Fibroblast of lung (primary cell): ENCODE measurements at places on chromosomes 16 and 17.

GRCh38 chr17:77118251-77118928 lies 22.4 kb upstream of the SEC14L1 start:
- H3K36me3 ChIP-seq = no peaks in the 10 kb centered on the region
- no peaks in the 10 kb centered on the region for H3K27me3 ChIP-seq
- no peak overlapping the region for H3K27ac ChIP-seq
- no peak overlapping the region for H3K4me3 ChIP-seq

- DNase-seq = peak; percentile 79
- peak within 1 kb of the TSS; percentile 79 for H3K27ac ChIP-seq
- H3K36me3 ChIP-seq = peaks cover 7% of the 10 kb centered on the region
- H3K4me1 ChIP-seq = peaks cover 21% of the 10 kb centered on the region
Observed at GRCh38 chr17:40443196-40443987, at the start of gene IGFBP4. Gene IGFBP4 (plus strand): TSS chr17:40443450. CDS start chr17:40443736, 286 bp downstream.

GRCh38 chr17:51115179-51115578 lies 5.5 kb downstream of the SPAG9 start:
- H3K36me3 ChIP-seq = no peaks in the 10 kb centered on the region
- no peak overlapping the region for H3K4me3 ChIP-seq
- peaks cover 5% of the 10 kb centered on the region for H3K4me1 ChIP-seq
- H3K27me3 ChIP-seq = no peaks in the 10 kb centered on the region
- no peak overlapping the region for H3K27ac ChIP-seq
- no peak for DNase-seq

DNA sequence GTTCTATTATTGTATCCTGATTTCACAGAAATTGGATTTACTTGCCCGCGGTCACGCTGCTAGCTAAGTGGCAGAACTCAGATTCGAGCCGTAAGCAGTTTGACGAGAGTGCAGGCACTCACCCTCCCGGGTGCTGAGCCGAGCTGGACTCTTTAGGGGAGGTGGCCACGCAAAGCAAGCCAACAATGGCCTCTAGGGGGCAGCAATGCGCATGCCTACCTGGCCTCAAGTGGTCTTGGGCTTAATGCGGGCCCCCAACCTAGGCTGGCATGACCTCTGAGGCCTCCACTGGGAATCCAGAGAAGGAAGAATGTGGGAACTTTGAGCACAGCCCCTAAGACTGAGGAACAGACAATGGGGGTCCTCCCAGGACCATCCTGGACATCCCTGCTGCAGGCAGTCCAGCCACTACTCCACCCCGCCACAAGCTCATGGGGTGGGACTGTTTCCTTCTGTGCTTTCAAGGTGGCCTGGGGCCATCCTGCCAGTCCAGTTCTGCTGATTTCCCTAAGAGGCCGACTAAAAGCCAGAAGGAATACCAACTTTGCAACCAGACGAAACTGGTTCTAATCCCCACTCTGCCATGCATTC lies 276.5 kb downstream of the XYLT1 start:
- no peaks in the 10 kb centered on the region for H3K27me3 ChIP-seq
- no peaks in the 10 kb centered on the region for H3K4me1 ChIP-seq
- no peak overlapping the region for H3K27ac ChIP-seq
- H3K4me3 ChIP-seq = no peak overlapping the region
- H3K36me3 ChIP-seq = peaks cover 6% of the 10 kb centered on the region

DNA sequence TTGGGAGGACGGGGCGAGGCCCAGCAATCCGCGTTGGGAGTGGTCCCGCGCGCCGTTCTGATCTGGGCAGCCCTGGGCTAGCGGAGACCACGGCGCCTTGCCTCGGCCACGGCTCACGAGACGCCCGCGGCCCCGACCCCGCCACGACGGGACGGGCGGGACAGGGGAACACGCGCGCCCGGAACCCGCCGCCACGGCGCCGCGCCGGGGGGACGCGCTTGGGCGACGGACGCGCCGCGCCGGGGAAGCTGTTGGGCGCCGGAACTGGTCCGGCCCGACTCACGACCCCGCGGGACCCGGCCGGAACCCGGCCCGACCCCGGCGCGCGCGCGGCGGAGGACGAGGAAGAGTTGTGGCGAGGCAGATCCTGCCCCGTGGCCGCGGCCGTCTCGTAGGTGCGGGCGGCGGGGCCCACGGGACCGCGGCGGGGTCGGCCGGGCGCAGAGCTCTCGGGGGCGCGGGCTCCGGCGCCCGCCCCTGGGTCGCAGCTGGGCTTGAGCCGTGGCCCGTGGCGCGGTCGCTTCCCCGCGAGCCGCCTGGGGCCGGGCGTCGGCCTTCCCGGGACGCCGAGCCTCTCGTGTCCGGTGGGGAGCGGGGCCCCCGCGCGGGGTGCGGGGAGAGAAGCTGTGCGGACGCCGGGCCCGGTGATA lies at the start of gene ACSF3:
Gene ACSF3, plus strand, starts transcription at position 251 of the 650 bp plus-strand sequence. CDS start 6,830 bp downstream, outside the sequence.
- no peaks in the 10 kb centered on the region for H3K36me3 ChIP-seq
- DNase-seq = peak; percentile 56
- H3K4me1 ChIP-seq = peaks cover 5% of the 10 kb centered on the region

- H3K27me3 ChIP-seq = no peaks in the 10 kb centered on the region
- H3K4me3 ChIP-seq = no peak overlapping the region
- no peak overlapping the region for H3K27ac ChIP-seq
- DNase-seq = peak; percentile 58
- no peaks in the 10 kb centered on the region for H3K4me1 ChIP-seq
- H3K36me3 ChIP-seq = no peaks in the 10 kb centered on the region
Observed at GRCh38 chr17:19487024-19487600, 46.5 kb upstream of the SLC47A1 start.

DNA sequence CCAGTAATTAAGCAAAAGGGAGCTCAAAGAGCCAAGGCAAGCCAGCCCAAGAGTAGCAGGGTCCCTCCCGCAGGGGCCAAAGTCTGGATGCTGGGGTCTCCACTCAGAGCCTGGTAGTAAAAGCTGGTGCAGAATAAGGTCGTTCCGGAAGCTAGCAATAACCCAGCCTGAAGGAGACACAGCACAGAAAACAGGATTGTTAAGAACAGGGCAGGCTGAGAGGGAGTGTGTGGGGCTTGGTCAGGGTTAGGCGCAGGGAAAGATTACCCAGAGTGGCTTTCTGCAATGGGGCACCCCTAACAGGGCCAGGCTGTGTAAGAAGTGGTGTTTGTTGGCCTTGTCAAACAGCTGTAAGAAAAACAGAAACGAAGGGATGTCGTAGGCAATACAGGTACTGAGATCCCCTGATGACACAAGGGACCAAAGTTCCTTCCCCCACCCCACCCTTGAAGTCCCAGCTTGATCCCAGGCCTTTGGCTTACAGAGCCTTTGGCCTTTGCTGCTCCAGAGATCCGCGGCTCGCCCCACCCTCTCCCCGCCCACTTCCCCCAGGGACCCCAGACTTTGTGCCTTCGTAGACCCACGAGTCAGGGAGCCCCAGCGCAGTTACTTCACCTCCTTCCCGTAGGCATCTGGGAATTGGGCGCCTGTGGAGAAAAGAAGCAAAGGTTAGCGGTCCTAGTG lies 712 bp downstream of the TMEM256 start:
- peak overlapping the region; percentile 67 for H3K27ac ChIP-seq
- H3K4me3 ChIP-seq = peak overlapping the region; percentile 76
- H3K4me1 ChIP-seq = peaks cover 7% of the 10 kb centered on the region
- no peak for DNase-seq

DNA sequence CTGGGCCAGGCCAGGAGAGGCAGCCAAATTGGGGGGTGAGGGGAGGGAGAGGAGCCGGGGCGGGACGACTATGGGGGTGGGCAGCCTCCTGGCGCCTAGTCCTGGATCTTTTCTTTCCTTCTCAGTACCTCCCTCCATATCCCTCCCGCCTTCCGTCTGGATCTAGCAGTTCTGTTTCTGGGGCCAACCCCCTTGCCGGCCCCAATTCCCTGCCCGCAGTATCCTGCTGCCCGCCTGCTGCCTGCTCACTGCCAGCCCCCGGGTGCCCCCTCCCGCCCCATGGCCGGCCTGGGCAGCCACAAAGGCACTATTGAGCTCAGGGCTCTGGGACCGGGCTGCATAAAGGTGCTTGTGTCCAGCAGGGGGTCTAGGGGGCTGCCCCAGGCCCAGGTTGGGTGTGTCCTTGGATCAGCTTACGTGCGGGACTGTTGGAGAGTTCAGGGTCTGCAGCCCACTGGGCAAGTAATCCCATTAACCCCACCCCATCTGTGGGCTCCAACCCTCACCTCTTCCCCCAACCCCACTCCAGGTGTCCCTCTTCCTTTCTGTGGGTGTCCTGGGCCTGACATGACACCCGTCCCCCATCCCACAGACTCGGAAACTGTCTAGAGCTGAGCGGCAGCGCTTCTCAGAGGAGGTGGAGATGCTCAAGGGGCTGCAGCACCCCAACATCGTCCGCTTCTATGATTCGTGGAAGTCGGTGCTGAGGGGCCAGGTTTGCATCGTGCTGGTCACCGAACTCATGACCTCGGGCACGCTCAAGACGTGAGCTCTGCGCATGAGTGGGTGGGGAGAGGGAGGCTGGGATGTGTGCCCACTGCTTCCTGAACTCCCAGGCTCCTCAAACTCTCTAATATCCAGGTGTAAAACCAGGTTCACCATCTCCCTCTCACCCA lies 2.0 kb downstream of the WNK4 start:
- no peak overlapping the region for H3K4me3 ChIP-seq
- peaks cover 19% of the 10 kb centered on the region for H3K4me1 ChIP-seq
- no peak overlapping the region for H3K27ac ChIP-seq
- DNase-seq = peak; percentile 36

- H3K36me3 ChIP-seq = no peaks in the 10 kb centered on the region
- peaks cover 10% of the 10 kb centered on the region for H3K4me1 ChIP-seq
- H3K4me3 ChIP-seq = no peak overlapping the region
- DNase-seq = no peak
- H3K27me3 ChIP-seq = peaks cover 6% of the 10 kb centered on the region
- no peak overlapping the region for H3K27ac ChIP-seq
Observed at GRCh38 chr16:84919708-84920107, 91.6 kb downstream of the ZDHHC7 start.

- no peak overlapping the region for H3K27ac ChIP-seq
- no peak overlapping the region for H3K4me3 ChIP-seq
- DNase-seq = no peak
- peaks cover 17% of the 10 kb centered on the region for H3K27me3 ChIP-seq
- H3K36me3 ChIP-seq = no peaks in the 10 kb centered on the region
Observed at GRCh38 chr17:35148144-35148543, 527 bp downstream of the UNC45B start.

- no peak overlapping the region for H3K4me3 ChIP-seq
- no peaks in the 10 kb centered on the region for H3K27me3 ChIP-seq
- no peak for DNase-seq
- H3K27ac ChIP-seq = no peak overlapping the region
Observed at GRCh38 chr17:33434841-33435240, 141.7 kb upstream of the ASIC2 start.

GRCh38 chr17:76444518-76445311 lies 8.2 kb downstream of the UBE2O start:
- DNase-seq = no peak
- no peaks in the 10 kb centered on the region for H3K36me3 ChIP-seq
- H3K4me1 ChIP-seq = peaks cover 32% of the 10 kb centered on the region
- no peak overlapping the region for H3K4me3 ChIP-seq
- H3K27me3 ChIP-seq = no peaks in the 10 kb centered on the region

GRCh38 chr16:80460988-80461387 lies 79.8 kb upstream of the DYNLRB2 start:
- no peak overlapping the region for H3K27ac ChIP-seq
- no peak overlapping the region for H3K4me3 ChIP-seq
- H3K4me1 ChIP-seq = no peaks in the 10 kb centered on the region
- no peaks in the 10 kb centered on the region for H3K27me3 ChIP-seq
- no peaks in the 10 kb centered on the region for H3K36me3 ChIP-seq
- no peak for DNase-seq

DNA sequence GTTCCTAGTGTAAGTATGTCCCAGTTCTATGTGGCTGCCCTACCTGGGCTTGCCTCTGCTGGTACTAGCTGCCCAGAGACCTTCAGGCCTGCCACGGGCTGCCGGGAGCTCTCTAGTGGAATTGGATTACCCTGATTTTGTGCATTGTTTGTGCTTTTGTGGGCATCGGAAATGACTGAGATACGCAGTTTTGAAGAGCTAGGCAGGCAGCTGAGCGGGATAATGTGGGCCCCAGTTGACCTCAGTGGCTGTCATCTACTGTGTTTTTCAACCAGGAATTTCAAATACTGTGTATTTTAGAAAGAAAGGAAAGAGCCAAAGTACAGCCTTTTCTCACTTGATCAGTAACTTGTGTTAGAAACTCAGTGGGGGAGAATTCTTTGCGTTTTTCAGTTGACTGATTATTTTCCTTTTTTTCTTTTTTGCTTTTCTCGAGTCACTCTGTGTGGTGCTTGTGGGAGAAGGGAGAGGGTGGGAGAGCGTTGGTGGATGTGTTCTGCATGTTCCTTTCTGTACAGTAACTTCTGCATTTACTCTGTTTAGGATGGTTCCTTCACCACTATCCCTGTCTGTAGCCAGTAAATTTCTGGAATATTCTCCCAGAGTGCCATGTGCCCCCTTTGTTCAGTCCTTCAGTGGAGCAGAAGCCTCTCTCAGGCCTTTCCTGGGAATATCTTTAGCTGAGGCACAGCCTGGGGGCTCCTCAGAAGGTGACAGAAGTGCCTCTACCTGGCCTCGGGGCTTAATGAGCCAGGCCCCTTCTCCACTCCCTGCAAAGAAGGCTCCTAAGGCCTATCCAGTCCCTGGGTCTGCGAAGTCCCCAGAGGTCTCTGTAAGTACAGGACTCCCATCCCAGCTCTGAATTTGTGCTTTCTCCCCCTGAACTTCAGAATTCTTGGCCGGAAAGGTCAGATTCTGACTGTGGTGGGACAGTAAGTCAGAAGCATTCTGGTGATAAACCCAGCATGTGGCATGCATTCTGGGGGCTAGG lies 15.0 kb upstream of the SLC12A3 start:
- peaks cover 2% of the 10 kb centered on the region for H3K36me3 ChIP-seq
- H3K27me3 ChIP-seq = no peaks in the 10 kb centered on the region
- H3K27ac ChIP-seq = no peak overlapping the region

DNA sequence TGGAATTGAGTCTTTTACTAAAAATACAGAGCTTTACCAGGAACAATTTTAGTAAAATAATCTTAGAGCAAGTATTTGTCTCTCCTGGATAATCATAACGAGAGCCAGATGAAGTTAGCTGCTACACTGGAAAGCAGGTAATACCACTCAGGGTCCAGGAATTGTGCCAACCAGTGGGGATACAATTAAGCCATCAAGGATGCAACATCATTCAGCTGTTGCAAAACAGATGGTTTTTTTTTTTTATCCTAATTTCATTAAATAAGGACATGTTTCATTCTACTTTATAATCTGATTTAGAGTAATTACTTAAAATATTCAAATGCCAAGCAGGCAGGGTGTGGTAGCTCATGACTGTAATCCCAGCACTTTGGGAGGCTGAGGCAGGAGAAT lies 10.2 kb downstream of the MMD start:
- DNase-seq = no peak
- H3K4me3 ChIP-seq = no peak overlapping the region
- peaks cover 3% of the 10 kb centered on the region for H3K36me3 ChIP-seq
- H3K27me3 ChIP-seq = no peaks in the 10 kb centered on the region

DNA sequence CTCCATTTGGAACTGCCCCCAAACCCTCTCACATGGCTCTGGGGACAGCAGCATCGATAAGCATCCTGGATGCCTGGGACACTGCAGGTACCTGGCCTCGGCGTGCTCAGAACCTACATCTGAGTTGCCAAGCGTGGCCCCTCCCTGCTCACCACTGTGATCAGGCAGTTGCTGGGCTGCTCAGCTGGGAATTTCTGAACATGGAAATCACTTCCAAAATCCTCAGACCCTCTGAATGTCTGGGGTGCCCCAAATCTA lies 6.3 kb downstream of the CDH5 start:
- H3K27ac ChIP-seq = no peak overlapping the region
- no peaks in the 10 kb centered on the region for H3K4me1 ChIP-seq
- H3K36me3 ChIP-seq = no peaks in the 10 kb centered on the region
- H3K4me3 ChIP-seq = no peak overlapping the region
